GM19239 (cell line): ENCODE measurements at places on chromosomes 12 and 14.

DNA sequence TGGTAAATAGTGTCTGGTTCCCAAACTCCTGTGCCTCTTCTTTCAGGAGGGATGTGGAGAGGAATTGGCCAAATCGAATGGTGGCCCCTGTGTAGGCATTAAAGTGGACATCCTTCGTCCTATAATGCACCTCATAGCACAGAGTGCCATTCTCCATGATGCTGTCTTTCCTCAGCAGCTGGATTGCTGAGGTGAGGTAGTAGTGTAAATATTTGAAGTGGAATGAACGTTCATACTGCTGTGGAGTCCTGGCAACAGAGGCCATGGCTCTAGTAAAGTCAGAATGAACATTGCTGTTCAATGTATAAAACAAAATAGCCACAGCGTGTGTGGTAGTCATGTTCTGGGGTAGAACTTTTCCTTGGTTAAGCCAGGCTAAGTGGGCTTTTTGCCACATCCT, 2.7 kb downstream of the ART4 start:
- DNase-seq = no peak

DNA sequence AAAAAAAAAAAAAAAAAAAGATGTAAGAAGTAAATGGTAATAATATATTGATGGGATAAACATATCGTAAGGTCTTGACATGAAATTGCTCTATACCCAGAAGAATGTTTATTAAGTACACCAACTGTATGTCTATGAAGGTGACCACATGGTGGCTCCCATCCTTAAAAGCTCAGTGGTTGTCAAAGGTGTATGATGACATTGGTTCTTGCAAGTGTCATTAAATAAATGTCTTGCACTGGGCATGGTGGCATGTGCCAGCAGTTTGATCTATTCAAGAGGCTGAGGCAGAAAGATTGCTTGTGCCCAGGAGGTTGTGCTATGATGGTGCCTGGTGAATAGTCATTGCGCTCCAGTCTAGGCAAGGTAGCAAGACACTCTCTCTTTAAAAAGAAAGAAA, 10.4 kb downstream of the CCT2 start:
- no peak for DNase-seq

DNA sequence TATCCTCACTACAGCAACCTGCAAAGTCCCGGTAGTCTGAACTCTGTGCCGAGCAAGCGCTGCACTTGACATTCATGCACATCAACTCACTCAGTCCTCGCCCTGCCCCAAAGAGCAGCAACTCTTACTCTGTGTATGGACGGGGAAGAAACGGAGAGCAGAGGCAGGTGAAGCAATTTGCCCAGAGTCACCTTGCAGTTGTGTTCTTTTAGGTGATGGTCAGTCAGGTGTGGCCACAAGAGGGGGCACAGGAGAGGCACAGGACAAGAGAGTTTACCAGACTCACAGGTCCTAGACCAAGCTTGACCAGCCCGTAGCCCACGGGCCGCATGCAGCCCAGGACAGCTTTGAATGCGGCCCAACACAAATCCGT, 39.1 kb downstream of the TSPAN11 start:
- no peak for DNase-seq

- DNase-seq = no peak
These were observed 170.9 kb downstream of the SEC23A start for GRCh38 chr14:38931969-38932652.

DNA sequence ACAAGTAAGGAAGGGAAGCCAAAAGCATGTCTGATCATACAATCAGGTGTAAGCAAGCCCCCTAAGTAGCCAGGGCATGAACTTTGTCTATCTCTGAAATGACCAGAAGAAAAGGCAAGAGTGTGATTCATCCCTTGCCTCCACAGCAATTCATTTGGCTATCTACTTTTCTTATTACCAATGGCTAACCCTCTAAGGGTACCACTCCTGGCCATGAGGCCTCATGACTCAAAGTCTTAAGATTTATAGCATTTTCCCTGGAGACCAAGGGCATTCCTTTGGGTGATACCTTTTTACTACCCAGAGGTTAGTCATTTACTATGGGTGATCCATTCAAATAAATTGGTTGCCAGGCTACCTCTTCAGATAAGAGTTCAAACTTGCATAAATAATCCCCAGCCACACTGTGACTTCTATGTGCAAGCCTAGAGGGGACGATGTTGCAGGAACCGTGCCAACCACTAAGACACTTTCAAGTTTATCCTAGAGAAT, 1.5 kb upstream of the LGALS3 start:
- DNase-seq = no peak

- no peak for DNase-seq
These were observed 26.4 kb downstream of the KCNK13 start for GRCh38 chr14:90088176-90088575.

GRCh38 chr14:88299865-88300530, 23.1 kb downstream of the KCNK10 start:
- DNase-seq = no peak

DNA sequence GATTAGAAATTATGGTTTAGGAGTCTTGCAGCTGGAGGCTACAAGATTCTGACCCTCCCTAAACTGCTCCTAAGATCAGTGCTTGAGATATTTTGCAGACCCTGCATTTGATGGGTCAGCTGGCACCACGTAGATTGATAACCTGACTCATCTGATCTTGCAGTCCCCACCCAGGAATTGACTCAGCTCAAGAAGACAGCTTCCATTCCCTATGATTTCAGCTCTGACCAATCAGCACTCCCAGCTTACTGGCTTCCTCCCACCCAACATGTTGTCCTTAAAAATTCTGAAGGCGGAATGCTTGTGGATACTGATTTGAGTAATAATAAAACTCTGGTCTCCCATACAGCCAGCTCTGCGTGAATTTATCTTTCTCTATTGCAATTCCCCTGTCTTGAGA, 23.2 kb upstream of the MTHFD1 start:
- DNase-seq = no peak

DNA sequence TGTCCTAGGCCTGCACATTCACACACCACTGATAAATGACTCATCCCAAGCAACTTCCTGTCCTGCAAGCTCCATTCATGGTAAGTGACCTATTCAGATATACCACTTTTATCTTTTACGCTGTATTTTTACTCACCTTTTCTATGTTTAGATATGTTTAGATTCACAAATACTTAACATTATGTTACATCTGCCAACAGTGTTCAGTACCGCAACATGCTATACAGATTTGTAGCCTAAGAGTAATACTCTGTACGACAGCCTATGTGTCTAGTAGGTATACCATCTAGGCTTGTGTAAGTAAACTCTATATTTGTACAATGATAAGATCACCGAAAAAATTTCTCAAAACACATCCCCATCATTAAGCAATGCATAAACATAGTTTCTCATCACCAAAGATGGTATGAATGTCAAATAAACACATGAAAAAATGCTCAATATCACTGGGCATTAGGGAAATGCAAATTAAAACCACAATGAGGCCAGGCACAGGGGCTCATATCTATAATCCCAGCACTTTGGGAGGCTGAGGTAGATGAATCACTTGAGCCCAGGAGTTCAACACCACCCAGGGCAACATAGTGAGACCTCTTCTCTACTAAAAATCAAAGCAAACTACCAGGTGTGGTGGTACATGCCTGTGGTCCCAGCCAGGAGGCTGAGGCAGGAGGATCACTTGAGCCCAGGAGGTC, 20.7 kb downstream of the ATXN2 start:
- no peak for DNase-seq

GRCh38 chr14:61482348-61483206, 161.2 kb downstream of the PRKCH start:
- DNase-seq = no peak

DNA sequence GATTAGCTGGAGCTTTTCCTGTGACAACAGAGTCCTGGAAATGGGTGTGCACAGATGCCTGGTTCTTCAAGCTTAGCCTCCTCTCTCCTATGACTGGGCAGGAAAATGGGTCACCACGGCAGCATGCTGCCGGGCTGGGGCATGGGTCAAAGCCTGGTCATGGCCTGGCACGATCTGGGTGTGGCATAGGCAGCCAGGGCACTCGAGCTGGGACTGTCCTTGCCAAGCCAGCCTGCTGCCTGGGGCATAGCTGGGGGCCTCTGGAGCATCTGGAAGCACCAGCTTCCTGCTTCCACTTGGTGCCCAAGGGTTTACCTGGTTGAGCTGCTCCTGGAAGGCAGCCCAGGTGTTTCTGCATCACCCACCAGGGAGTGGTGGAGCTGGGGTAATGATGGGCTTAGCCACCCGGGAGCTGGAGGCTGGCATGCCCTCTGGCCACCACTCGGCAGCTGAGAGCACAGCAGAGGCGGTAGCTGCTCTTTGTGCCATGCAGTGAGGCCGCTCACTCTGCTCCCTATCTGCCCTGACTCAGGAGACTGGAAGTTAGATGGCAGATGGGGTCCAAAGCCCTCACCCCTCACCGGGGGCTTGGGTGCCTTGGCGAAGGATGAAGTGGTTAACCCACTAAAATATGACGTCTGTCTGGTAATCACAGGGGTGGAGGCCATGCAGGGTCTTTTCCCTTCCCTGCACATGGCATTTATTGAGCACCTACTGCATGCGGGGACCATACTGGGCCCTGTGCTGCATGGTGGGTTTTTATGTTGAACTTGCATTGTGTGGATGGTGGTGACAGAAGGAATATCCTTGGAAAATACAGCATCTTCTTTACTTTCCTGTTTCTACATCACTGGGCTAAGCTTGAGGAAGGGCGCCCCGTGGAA, 1.7 kb downstream of the OTUB2 start:
- DNase-seq = no peak

DNA sequence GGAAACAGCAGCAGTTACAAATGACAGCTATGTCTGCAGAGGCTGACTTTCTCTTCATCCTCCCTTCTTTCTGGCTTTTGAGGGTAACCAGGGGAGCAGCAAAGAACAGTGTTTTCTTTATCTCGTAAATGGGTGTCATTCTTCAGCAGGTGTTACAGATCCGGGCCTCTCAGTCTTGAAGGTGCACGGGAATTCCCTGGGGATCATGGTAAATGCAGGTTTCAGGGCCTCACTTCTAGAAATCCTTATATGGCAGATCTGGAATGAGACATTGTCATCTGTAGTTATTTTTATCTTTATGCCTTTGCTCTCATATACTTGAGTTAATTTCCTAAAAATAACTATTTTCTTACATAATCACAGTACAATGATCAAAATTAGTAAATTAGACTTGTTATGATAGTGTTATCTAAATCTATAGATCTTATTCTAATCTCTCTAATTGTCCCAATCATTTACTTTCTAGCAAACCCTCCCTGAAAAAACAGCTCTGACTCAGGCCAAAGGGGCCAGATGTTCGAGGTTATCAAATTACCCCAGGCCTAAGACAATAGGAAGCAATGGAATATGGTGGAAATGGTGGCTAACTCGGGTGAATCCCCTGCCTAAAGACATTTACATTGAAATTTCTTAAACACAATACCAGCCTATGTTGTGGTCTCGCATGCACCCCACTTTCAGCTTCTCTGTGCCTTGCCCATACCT, 145.0 kb downstream of the CAND1 start:
- DNase-seq = no peak

- DNase-seq = no peak
These were observed 905 bp upstream of the CIPC start for GRCh38 chr14:77097006-77097699.

- peak; percentile 47 for DNase-seq
These were observed 79.2 kb downstream of the HECTD4 start for GRCh38 chr12:112303004-112303403.

- no peak for DNase-seq
These were observed 600 bp downstream of the SYT10 start for GRCh38 chr12:33438851-33439586.

DNA sequence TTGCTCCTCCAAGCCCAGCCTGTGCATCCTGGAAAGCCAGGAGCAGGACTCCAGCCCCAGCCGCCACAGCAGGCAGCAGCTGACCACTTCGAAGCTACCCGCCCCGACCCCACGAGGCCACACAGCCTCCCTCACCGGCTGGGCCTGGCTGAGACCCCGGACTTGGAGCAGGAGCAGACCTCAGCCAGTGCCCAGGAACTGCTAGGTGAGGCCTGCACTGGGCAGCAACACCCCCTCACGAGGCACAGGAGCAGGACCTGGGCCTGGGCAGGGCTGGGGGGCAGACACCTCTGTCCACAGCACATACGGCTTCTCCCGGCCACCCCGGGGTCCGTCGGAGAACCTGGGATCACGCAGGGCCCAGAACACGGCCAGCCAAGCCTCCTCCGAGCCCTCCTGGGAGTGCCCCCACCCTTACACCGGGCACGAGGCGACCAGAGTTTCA, 137.4 kb upstream of the C14orf180 start:
- no peak for DNase-seq

GRCh38 chr14:69132513-69133181, 20.3 kb downstream of the DCAF5 start:
- no peak for DNase-seq

DNA sequence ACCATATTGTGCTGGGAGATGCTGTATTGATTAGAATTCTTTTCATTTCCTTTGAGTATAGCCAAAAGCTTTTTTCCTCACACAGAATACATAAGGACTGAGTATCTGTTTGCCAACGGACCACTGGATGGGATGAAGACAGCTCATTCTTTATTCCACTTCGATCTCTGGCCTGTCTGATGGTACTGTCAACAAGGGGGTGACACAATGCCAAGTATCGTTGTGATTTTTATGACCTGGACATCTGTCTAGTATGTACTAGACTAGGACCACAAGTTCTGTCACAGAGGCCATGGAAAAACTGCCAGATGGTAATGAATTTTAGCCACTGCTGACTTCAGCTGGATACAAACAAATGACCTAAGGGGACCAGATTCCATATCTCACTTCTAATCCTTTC, 502.7 kb downstream of the SOX5 start:
- no peak for DNase-seq

GRCh38 chr12:16523284-16523950, 82.5 kb downstream of the LMO3 start:
- DNase-seq = no peak

DNA sequence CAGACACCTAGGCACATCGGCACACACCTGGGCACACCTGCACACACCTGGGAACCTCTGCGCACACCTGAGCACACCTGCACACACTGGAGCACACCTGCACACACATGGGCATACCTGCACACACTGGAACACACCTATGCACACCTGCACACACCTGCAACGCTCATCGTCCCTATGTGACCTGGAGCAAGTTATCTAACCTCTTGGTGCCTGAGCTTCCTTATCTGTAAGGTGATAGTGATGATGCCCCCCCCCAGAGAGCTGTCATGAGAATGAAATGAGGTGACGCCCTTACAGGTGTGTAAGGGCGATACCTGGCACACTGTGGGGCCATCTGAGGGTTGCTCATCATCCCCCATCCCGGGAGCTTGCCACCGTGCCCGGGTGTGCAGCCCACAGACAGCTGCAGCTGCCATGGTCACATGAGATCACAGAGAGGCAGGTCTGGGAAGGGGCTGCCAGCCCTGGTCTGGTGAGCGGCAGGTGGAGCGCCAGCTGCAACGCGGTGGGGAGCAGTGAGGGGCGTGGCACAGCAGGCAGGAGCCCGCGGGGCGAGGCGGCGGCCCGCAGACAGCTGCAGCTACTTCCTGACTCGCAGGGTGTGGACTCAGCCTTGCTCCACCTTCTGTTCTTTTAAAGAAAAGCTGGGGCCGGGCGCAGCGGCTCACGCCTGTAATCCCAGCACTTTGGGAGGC, 59.9 kb upstream of the FBRSL1 start:
- peak; percentile 88 for DNase-seq

GRCh38 chr12:94242901-94243300, 94.5 kb downstream of the PLXNC1 start:
- DNase-seq = no peak

GRCh38 chr14:82398256-82398655, 864.6 kb upstream of the SEL1L start:
- no peak for DNase-seq

GRCh38 chr12:5623411-5623810, 191.5 kb downstream of the NTF3 start:
- DNase-seq = no peak

GRCh38 chr14:75318353-75318752, 39.7 kb downstream of the FOS start:
- DNase-seq = no peak

- DNase-seq = no peak
These were observed 3.4 kb downstream of the HSD17B6 start for GRCh38 chr12:56766535-56766934.
